Glutamatergic neuron (in vitro differentiated cells): ENCODE measurements at places on chromosomes 2 and 18. TPM values are rescaled to one million over a fixed set of nuclear protein-coding genes. Genes with fewer than 3 reads are reported as not detected.

DNA sequence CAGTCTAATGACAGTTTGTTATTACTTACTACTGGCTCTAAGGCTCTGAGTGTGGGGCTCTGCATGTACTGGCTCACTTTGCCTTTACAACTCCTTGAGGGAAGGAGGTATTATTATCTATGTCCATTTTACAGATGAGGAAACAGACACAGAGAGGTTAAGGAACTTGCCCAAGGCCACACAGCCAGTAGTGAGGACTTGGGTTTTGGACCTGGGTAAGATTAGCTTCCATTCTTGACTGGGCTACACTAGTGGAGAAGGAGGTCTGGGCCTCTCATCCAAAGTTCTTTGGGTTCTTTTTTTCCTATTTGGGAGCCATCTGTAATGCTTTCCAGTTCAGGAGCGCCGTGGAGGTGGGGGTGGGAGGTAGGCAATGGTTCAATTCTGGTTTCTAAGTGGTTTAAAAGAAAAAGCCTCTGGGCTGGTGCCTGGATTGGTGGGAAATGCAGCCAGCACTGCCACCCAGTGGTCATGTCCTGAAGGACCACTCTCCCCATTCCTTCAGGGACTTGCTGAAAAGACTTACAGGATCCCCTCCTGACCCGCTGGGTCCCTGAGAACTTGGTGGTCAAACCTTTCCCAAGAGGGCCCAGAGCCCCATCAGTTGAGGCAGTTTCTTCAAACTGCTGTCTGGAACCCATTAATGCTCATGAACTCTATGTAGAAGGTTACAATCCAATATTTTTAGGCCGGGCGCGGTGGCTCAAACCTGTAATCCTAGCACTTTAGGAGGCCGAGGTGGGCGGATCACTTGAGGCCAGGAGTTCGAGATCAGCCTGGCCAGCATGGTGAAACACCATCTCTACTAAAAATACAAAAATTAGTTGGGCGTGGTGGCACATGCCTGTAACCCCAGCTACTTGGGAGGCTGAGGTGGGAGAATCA is 38.6 kb upstream of the NOTO start:
- peak; percentile 79 for DNase-seq

DNA sequence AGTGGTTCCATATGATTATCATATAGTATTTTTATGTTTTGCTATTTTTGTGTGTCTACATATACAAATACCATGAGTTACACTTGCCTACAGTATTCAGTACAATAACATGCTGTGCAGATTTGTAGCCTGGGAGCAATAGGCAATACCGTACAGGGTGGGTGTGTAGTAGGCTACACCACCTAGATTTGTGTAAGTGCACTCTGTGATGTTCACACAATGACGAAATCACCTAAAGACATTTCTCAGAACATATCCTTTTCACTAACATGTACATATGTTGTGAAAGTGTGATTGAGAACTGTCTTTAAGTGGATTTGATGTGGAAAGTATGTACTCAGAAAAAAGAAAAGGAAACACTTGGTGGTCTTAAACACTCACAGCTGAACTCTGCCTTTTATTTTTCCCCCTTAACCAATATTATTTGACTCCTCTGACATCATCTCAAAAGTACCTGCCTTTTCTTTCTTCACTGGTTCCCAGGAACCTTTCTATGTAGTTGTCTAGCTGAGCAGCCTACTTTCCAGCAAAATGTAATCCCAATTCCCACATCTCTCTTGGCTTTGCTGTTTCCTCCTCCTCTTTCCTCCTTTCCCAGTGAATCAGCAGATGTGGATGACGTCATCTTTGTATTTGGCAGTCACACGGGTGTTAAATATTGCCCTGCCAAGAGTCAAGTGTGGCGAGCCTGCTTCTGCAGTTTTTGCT is 47.7 kb downstream of the OSBPL6 start:
- DNase-seq: no peak

- DNase-seq: no peak
Observed at GRCh38 chr2:71067567-71068217, 756 bp upstream of the NAGK start.

DNA sequence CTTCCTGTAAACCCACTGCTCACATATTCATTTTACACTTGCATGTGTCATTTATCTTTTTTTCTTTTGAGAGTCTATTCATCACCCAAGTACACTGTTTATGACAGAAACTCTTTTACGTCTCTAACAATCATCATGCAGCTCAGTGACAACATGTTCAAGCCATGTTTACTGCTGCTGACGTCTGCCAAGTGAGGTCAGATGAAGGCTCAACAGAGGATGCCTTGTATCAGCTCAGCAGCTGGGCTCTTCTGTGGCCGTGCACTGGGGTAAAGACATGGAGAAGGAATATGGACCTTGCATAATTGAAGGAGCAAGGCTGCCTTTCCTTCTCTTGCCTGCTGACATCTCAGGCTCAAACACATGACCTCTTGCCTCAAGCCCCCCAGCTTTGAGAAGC is 99.6 kb downstream of the ADD2 start:
- DNase-seq: no peak

GRCh38 chr18:53385889-53386288 is 838.6 kb downstream of the MBD2 start:
- DNase-seq: no peak

DNA sequence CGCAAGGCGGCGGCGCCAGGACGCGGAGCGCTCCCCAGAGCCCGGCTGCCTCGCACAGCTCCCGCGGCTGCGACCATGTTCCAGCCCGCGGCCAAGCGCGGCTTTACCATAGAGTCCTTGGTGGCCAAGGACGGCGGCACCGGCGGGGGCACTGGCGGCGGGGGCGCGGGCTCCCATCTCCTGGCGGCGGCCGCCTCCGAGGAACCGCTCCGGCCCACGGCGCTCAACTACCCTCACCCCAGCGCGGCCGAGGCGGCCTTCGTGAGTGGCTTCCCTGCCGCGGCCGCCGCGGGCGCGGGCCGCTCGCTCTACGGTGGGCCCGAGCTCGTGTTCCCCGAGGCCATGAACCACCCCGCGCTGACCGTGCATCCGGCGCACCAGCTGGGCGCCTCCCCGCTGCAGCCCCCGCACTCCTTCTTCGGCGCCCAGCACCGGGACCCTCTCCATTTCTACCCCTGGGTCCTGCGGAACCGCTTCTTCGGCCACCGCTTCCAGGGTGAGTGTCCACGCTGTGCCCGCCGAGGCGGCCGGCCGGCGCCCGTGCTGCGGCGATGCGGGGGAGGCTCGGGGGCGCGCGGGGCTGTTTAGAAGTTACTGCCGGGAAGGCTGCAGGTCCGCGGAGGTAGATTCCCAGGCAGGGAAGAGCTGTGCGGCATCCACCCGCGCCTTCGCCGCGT is 696 bp downstream of the EMX1 start:
- DNase-seq: peak; percentile 53

DNA sequence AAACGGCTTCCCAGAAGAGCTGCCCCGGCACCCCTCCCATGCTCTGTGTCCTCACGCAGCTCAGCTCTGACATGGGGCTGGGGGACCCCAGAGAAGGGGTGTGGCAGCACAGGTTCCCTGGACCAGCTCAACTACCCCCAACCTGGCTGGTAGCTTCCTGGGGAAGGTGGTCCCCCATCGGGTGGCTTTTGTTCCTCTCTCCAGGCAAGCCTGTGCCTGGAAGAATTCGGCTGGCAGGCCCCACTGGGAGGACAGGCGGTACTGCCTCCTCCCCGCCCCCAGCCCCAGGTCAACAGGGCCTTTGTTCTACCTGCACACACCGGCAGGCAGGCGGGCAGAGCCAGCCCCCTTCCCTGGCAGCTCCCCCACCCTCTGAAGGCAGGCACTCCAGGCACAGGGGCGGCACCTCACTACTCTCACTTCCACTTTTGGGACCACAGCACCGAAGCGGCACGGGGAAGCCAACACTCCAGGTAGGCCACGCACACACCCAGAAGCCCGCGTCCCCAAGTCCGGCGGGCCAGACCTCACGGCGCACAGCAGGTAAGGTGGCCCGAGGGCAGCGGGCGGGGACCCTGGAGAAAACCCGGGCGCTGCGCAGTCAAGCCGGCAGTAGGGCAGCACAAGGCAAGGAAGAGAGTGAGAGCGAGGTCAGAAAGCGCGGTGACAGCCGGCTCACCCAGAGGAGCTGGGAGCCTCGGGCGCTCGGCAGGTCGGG is 1.3 kb downstream of the HS6ST1 start:
- DNase-seq: no peak

- no peak for DNase-seq
Observed at GRCh38 chr2:214481204-214481603, 70.3 kb downstream of the VWC2L start.

DNA sequence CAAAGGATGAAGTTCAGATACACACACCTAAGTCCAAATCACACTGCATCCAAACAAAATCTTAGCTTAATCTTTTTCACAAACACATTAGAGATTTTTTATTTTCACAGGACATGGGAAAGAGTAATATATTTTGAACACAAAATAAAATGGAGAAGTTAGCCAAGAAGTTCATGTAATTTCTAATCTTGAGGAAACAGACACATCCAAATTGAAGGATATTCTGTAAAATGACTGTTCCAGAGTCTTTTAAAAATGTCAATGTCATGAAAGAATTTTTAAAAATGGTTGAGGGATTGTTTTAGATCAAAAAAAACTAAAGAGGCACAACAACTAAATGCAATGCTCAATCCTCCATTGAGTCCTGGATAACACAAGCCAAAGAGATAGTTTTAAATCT is 12.4 kb upstream of the RAPGEF4 start:
- no peak for DNase-seq

DNA sequence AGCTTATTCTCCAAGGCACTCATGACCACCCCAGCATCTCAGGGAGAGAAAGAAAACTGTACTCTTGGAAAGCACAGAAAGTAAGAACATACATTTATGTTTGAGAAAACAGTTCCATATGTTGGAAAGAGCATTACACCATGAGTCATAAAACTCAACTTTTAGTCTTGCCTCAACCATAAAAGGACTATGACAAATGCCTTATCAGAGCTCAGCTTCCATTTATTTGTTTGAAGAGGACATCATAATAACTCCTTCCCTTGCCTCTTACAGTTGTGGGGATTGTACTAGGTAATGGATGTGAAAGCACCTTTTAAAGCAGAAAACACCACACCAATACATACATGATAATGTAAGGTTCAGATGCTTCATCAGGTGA is 370.8 kb downstream of the LNPK start:
- DNase-seq: no peak

GRCh38 chr2:177147093-177147694 is 65.4 kb upstream of the HNRNPA3 start:
- no peak for DNase-seq

DNA sequence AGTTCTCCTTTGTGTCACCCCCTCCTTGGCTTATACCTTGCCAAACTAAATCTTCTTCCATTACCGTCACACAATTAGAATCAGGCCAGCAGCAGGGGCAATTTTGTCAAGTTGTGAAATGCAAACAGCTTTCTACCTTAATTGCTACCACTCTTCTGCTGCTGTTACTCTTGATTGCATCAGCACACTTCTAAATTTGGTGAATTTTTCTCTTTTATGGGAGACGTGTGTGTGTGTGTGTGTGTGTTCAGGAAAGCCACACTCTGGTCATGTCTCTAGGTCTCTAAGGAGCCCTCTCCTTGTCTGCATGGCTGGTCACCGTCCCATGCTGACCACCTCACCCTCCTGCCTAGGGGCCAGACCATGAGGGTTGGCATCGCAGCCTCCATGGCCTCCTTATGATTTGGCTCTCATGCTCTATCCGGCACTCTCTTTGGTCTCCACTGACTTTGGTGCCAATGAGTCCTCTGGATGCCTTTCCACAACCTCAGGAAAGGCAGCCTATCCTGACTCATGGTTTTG is 87.7 kb downstream of the GATA6 start:
- DNase-seq: no peak

DNA sequence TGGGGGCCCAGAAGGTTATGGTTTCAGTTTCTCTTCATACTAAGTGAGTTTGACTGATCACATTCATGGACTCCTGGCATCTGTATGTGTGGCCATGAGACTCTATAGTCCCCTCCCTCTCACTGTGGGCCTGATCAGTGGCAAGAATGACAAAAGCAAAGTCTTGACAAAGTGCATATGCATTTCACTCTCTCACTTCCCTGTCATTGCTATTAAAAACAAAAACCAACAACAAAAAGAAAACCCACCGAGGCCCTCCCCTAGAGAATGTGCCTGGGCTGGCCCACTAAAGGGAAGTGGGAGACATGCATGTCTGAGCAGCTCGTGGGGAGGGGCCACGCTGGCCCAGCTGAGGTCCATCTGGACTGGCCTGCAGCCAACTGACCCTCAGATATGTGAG is 600.1 kb upstream of the RAB6C start:
- no peak for DNase-seq

DNA sequence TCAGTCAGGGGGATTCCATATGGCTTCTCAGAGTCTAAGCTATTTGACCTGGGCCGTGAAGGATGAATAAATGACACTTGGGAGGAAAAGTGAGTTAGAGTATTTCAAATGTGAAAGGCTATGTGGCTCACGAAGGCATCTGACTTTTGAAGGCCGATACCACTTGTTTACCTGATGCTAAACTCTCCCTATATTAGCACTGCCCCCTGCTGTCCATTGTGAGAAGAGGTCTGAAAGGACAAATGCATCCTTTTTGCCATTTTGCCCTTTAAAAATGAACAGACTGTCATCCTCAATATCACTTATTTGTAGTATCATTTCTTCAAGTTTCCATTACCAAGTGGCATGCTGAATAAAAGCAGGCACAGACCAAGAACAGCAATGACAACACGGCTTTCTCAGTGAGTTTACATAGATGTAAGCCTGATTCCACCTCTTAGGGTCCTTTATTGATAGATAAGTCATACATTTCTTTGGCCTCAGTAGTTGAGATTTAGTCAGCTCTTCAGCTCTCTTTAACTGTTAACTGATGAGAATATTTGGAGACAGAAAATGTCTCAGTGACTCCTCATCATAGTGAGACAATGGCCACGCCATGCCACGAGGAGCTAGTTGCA is 40.1 kb downstream of the DOCK10 start:
- DNase-seq: peak; percentile 33

DNA sequence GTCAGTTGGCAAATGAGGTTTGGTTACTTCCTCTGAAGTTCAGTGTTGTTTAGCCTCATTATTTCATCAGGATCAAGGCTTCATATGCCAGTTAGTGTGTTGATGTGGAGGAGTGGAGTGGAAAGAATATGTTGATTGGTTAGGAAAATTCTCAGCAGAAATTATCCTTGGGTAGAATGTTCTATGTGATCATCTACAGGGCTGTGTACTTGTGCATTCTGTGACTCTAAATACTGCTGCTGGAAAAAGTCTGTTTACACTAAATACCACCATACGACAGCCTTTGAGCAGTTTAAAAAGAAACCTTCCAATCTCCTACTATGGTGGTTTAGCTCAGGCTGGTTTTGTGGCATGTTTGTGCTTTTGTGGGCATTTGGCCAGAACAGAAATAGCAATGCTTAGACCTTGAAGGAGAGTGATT is 25.8 kb downstream of the CAB39 start:
- no peak for DNase-seq

DNA sequence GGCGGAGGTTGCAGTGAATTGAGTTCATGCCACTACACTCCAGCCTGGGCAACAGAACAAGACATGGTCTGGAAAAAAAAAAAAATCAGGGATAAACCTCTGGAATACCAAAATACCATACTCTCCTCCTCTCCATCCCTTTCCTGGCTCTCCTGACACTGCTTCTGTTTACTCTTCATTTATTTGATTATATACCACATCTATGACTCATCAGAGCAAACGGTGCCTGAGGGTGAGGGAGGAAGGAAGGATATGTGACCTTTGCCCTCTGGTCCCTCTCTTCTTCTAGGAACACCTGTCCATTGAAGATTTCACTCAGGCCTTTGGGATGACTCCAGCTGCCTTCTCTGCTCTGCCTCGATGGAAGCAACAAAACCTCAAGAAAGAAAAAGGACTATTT is 30.0 kb downstream of the VIL1 start:
- no peak for DNase-seq

- DNase-seq: peak; percentile 80
Observed at GRCh38 chr18:47930199-47930930, at the start of gene SMAD2. Gene SMAD2, minus strand, starts transcription at chr18:47930659. Its CDS starts 33,903 bp downstream, at chr18:47896756.

COL4A3 gene
- total RNA-seq: not detected

CFAP221 gene
- total RNA-seq: 0.34 TPM

RTTN gene
- 21.0 TPM for total RNA-seq
